ENCODE measurements at places on chromosomes 2 and 18. TPM values are rescaled to one million over a fixed set of nuclear protein-coding genes. Genes with fewer than 3 reads are reported as not detected.

Gene CCDC102B
- 1.3 TPM for total RNA-seq

Gene RBM44
- 1.6 TPM for total RNA-seq

Gene IL1RN
- not detected for total RNA-seq

Gene GPR45
- not detected for total RNA-seq

Measured in articular chondrocyte of knee joint (primary cell).